Dorsolateral prefrontal cortex (tissue), 122 donors: ENCODE measurements at places on chromosomes 16 and 17.

DNA sequence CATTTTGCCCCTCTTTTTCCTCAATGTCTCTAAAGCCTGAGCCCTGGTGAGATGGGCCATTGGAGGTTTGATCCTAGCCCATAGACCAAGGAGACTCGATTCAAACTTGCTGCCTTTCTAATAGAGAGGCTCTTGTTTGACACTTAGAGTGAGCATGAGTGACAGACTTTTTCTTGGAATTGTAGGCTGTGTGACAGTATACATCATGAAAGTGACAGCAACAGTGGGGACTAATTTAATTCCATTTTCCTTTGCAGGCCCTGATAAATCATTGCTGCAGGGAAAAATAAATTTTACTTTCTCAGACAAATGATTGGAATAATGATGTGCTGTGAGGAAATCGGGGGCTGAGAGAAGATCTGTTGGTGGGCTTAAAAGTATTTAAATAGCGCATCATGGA lies 169.0 kb upstream of the NOL11 start:
- no peak for DNase-seq

- no peak for DNase-seq
These were observed 270.0 kb upstream of the PSMD7 start for GRCh38 chr16:74026373-74027281.

- DNase-seq = no peak
These were observed 34.0 kb downstream of the UBE2G1 start for GRCh38 chr17:4332296-4332970.

- DNase-seq = no peak
These were observed 1.9 kb upstream of the GAA start for GRCh38 chr17:80099291-80100034.

DNA sequence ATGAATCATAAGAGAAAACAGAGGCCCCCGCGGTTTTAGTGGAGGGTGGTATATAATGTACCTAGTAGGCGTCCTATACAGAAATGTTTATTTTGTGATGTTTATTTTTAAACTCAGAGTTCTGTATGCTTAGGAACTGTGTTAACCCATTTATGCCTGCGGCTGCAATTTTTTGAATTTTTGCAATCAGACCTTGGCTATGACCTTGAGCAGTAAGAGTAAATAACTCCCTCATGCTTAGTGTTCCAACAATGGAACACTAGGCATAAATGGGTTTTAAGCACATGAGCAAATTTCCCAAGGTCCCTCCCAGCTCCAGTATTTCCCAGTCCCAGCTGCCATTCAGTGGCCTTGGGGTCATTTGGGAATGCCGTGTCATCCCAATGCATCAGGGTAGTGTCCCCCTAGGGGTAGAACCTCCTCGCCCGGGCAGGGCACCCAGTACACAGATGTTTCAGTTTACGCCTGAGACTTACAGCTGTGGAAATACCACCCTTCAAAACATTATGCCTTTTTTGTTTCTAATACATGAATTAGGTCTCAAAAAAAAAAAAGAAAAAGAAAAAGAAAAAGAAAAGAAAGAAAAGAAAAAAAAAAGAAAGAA lies 605.8 kb upstream of the CDH11 start:
- no peak for DNase-seq

DNA sequence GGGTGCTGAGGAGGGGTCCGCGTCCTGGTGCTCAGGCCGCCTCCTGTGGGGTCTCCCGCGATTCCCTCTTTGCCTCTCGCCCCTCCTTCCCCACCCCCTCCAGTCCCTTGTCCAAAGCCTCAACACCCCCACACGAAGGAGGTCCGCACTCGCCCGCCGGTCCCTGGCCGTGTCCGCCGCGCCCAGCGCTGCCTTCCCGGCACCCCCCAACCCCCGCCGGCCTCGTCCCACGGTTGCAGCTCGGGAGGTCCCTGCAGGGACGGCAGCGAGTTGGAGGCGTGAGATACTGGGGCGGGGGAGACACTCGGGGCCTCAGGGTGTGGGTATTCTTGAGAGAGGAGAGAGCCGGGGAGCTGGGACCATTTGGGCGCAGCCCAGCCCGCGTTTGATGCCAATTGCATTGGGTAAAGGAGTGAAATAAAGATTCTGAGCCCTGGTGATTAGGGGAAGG lies 468 bp downstream of the FLYWCH2 start:
- no peak for DNase-seq
